CD4-positive, alpha-beta memory T cell (primary cell): ENCODE measurements at places on chromosomes 13 and 19.

GRCh38 chr13:99311137-99311536 lies 3.9 kb upstream of the GPR183 start:
- DNase-seq: no peak

DNA sequence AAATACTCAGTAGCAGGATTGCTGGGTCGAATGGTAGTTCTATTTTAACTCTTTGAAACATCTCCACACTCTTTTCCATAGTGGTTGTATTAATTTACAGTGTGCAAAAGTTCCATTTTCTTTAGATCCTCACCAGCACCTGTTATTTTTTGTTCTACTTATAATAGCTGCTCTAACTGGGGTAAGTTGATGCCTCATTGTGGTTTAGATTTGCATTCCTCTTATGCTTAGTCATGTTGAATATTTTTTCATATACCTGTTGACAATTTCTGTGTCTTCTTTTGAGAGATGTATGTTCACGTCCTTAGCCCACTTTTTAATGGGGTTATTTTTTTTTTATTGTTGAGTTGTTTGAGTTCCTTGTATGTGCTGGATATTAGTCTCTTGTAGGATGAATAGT lies 144.6 kb downstream of the NBEA start:
- DNase-seq: no peak

- no peak for DNase-seq
Observed at GRCh38 chr13:37216331-37216730, 110.9 kb upstream of the CSNK1A1L start.

DNA sequence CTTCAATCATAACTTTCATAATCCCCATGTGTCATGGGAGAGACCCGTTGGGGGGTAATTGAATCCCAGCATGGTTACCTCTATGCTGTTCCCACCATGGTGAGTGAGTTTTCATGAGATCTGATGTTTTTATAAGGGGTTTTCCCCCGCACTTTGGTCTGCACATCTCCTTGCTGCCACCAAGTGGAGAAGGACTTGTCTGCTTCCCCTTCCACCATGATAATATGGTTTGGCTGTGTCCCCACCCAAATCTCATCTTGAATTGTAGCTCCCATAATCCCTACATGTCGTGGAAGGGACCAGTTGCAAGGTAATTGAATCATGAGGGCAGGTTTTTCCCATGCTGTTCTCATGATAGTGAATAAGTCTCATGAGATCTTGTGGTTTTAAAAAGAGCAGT lies 524.9 kb downstream of the SLITRK5 start:
- no peak for DNase-seq

GRCh38 chr19:28744014-28744413 lies 468.9 kb downstream of the UQCRFS1 start:
- DNase-seq: no peak

DNA sequence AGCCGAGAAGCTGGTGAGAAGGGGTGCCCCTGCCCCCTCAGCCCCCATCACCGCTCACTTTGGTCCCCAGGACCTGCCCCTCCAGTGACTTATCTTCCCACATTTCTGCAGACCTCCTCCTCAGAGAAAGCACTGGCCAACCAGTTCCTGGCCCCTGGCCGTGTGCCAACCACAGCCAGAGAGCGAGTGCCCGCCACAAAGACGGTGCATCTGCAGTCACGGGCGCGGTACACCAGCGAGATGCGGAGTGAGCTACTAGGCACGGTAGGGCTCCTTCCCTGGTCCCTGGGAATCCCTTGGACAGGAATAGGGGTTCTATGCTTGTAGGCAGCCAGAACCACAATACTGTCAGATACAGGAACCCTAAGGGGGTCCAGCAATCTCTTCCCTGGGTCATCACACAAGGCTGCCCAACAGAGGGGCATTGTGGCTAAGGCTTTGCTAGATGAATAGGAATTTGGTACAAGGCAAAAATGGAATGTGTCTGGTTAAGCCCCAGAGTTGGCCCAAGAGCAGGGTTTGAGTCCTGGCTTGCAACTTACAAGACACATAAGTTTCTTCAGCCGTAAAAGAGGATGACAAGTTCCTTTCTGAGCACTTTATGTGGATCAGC lies 1.0 kb downstream of the USE1 start:
- DNase-seq: no peak

DNA sequence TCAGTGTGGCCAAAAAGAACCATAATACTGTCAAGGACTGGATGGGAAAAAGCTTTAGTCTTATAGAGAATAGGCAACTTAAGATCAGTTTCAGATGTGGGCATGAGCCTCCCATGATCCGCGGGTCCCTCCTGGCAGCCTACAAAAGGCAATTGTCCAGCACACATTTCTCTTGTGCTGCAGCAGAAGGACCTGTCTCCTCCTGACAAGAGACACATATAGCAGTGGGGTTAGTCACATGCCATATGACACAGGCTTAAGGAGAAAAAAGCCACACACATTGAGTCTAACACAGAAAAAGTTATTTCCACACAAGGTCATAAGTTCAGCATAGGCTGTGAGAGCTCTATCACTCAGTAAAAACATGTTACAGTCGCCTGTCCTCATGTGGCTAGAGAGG lies 1378.7 kb upstream of the PRR20A start:
- DNase-seq: no peak

DNA sequence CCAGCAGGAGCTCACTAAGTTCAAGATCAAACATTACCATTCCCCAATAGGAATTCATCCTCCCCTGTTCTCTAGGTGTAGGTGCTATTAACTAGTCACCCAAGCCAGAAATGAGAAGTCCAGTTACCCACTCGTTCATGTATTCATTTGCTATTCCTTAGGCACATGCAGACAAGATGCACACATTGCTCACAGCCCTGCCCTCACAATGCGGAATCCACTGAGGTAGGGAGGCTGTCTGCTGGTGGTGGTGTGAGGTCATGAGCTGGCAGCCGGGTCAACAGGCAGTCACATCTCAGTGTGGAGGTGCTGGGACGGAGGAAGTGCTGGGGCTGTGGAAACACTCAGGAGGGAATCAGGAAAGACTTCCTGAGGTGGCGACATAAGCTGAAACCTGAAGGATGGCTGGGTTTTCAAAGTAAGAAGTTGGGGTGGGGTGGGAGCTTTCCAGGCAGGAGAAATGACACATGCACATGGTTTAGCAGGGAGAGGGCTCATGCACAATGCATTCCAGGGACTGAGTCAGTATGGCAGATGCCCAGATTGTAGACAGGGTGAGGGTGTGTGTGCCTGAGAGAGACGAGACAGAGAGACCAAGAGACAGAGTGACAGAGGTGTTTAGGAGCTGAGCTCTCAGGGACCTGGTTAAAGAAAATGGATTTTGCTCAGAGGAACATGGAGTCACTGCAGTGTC lies 117.6 kb downstream of the USP12 start:
- no peak for DNase-seq

- no peak for DNase-seq
Observed at GRCh38 chr19:47319923-47320871, 10.5 kb downstream of the C5AR1 start.

DNA sequence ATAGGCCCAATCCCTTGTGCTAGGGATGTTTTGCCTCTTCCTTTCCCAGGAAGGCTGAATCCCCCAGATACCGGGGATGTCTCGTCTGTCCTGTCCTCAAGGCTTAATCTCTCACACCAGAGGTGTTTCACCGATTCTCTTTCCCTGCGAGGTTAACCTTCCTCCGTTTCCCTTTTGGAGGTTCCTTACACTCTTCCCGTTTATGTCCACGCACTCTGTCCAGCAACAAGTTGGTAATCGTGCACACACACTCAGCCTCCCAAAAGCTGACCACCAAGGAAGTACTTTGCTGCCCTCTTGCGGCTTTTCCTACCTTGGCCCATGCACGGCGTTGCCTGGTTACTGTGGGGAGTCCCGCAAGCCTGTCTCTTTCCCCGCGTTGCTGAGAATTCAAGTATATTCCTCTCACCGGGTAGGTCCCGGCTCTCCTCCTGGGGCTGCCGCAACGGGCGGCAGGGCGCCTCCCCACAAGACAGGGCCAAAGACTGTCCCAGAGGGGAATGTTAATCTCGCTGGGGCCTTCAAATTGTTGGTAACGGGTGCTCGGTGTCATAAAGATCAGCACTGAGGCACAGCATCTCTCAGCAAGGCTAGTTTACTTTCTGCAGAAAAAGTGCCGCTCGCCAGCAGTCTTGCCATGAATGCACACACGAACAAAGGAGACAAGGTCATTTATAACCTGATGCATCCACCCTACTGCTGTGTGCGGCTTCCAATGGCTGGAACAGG lies 36.7 kb upstream of the CD177 start:
- no peak for DNase-seq

- DNase-seq: no peak
Observed at GRCh38 chr13:67086260-67086659, 143.9 kb downstream of the PCDH9 start.

DNA sequence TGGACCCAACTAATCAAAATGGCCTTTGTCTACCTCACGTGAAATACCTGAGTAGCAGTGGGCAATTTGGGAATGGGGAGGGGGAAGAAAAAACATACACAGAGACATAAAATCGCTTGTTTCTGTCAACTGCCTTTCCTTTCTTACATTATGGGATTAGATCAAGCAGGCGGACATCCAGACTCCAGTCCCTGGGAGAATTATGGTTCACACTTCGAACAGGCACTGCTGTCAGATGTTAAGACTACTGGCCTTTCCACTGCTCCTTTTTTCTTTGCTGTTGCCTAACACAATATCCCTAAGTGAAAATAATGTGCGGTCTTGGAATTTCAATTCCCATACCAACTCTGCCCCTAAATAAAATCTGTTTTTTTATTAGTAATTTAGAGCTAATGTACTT lies 1719.7 kb upstream of the SLC10A2 start:
- no peak for DNase-seq

DNA sequence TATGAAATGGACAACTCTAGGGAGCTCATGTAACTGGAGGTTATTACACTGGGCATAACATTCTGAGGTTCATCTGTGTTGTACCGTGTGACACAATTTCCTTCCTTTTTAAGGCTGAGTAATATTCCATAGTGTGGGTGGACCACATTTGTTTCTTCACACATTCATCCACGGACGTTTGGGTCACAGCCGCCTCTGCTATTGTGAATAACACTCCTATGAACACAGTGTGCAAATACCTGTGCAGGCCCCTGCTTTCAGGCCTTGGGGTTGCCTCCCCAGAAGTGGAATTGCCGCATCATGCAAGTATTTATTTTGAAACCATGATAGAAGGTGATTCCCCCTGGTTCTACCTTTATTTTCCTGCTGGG lies 63.4 kb upstream of the MCF2L start:
- DNase-seq: no peak

DNA sequence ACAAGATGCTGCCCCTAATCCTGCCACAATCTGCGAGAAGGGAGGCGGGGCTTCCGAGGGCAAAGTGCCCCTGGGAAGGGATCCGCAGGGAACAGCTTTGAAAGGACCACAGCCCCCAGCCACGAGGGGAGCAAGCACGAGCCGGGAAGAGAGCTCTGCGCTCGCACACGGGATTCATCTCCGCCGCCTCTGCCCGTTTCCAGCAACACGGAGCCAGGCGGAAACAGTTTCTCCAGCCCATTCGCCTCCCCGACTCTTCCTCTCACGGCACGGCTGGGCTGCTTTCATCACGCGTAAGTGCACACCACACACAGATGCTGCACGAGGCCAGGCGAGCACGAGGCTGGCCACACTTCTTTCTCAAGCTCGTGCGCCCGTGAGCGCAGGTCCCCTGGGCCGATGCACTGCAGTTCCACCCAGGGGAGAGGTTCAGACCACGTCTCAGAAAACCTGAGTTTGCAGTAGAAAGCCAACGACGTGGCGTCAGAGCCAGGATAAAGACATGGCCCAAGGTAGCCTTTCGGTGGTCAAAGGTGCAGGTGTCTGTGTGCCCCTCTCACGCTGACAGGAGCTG lies 33.6 kb downstream of the NAXD start:
- DNase-seq: no peak

- DNase-seq: no peak
Observed at GRCh38 chr13:93561576-93562225, 335.1 kb downstream of the GPC6 start.

GRCh38 chr13:26112843-26113242 lies 61.0 kb upstream of the SHISA2 start:
- DNase-seq: no peak

DNA sequence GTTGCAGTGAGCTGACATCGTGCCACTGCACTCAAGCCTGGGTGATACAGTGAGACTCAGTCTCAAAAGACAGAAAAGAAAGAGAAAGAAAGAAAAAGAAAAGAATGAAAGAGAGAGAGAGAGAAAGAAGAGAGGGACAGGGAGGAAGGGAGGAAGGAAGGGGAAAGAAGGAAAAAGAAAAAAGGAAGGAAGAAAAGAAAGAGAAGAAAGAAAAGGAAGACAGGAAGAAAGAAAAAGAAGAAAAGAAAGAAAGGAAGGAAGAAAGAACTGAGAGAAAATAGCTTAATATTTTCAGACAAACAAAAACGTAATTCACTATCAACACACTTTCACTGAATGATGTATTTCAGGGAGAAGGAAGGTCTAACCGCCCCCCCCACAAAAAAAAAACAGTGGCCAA lies 39.3 kb downstream of the ESD start:
- DNase-seq: no peak

DNA sequence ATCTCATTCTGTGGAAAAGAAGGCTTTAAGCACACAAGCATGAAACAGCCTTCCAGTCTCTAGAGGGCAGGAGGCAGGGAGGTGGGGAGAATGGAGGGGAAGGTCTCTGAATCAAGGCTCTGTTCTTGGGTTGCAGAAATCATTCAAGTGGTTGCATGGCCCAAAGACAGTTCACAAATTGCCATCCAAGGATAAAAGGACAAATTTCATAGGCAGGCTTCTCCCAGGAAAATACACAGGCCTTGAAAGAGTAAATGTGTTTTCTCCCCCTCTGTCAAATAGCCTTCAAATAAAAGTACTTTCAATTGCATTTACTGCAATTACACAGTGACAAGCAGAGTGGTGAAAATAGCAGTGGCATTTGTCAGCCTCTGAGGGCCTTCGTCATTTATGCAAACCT lies 450.8 kb downstream of the DCT start:
- DNase-seq: no peak

- DNase-seq: no peak
Observed at GRCh38 chr13:101880581-101880980, 428.1 kb downstream of the ITGBL1 start.

DNA sequence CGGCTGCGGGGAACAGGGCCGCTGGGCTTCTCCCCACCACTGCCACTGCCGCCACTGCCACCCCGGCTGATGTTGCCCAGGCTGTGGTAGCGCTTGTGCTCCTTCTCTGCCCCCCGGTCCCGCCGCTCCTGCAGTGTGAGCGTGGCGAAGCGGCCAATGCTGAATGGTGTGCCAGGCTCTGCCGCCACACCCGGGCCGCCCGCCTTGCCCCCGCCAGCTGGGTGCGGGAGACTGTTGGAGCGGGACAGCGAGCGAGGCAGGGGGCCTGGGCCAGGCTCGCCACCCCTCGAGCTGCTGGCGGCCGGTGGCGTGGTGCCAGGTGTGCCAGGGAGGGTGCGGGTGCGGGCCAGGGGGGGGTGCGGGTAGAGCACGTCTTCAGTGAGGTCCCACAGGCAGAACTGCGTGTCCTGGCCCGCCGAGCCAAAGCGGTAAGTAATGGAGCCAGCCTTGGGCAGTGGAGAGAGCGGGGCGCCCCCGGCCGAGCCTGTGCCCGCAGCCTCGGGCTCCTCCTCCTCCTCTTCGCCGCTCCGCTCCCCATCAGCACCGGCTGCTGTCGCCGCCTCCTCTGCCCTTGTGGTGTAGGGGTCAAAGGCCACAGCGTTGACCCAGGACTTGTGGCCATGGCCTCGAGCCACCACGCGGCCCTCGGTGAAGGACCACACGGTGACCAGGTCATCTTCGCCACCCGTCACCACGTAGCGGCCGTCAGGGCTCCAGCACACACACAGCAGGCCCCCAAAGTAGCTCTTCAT lies 3.7 kb upstream of the DMPK start:
- DNase-seq: no peak

- DNase-seq: no peak
Observed at GRCh38 chr19:10037809-10038208, 24.5 kb downstream of the RDH8 start.

- DNase-seq: no peak
Observed at GRCh38 chr19:2624537-2625091, 77.9 kb downstream of the GNG7 start.
